CD8-positive, alpha-beta T cell (primary cell): ENCODE measurements at places on chromosomes 16 and 17.
A peak's percentile ranks its signal among the peaks of the same experiment; 100 is the strongest.

GRCh38 chr17:76725580-76726230 is 701 bp downstream of the JMJD6 start:
- peak; percentile 52 for DNase-seq

DNA sequence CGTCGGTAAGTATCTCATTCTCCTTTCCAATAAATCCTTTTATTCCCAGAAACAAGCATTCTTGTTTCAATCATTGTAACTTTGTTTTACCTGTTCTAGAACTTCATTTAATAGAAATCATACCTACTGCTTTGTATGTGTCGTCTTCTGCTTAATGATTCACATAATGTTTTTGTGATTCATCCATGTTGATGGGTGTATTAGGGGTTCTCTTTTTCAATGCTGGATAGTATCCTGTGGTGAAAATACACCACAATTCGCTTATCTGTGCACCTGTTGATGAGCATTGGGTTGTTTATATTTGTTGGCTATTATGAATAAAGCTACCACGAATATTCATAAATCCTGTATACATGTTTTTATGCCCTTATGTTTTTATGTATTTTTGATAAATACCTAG is 703.2 kb downstream of the MAF start:
- no peak for DNase-seq

DNA sequence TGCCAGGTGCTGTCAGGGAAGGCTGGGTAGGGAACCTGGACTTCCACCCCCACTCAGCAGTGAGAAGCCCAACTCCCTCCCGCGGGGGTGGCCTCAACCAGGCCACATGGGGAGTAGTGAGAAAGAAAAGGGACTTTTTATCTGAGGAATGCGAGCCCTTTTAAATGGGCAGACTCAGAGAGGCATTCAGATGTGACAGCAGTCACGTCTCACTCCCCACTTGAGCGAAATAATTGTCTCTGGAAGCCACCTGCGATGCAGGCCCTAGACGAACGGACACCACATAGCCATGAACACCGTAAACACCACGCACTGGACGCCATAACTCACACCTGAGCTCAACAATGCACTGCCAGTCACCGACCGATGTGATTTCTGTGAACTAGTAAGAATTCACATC is 11.9 kb upstream of the CD300E start:
- no peak for DNase-seq

DNA sequence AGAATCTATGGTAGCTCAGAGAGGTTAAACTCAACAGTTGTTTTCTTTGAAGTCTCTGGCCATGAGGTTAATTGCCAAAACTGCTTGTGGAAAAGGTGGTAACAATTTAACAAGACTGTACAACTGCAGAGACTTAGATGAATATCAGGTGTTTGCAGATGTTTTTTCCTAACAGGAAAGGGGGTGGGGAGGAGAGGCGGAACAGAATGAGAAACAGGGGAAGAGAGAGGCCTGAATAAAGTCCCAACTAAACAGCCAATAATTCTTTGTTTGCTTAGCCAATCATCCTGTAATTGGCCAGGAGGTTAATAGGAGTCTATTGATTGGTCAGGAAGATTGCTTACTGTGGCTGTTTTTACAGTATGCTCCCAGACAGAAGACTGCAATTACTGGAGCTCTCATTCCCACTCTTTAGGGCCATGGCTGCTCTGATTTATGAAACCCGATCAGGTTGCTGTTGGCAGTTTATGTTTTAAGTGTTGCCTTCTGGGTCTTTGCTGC is 249.7 kb upstream of the TBX2 start:
- no peak for DNase-seq

DNA sequence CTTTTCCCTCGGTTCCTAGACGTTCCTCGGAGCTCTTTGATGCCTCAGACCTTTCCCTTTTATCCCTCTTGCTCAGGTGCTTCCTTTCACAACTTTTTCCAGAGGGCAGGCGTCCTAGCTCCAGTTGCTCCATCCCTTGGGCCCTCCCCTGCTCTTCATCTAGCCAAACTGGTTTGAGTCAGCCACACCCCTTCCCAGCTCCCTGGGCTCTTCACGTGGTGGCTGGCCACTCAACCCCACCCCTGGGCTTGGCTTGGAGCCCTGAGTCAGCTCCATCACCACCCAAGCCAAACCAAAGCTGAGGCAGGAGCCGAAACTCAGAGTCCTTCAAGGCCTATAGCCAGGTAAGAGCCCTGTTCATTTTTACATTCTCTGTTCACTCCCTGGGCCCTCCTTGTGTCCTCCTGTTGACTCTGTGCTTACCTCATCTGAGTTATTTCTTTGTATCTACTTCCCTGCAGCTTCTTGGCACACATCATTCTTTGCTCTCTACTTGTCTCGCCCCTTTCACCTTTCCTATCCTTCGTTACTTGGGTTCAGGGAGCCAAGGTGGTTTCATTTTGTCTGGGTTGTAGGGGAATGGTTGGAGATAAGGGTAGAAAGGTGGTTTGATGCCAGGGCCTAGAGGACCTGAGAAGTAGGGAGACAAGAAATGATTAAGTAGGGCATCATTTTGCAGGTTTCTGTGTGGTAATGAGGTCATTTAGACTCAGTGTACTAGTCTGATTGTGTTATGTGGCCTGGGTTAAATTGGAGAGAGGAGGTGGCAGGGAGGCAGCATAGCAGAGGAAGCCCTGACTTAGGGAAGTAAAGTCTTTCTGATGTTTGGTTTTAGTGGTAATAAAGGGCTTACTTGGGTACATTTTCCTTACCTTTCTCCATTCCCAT is 7.6 kb upstream of the PHKG2 start:
- DNase-seq, result no peak

GRCh38 chr16:11093572-11094074 is 149.3 kb downstream of the CLEC16A start:
- no peak for DNase-seq

- DNase-seq, result no peak
Observed at GRCh38 chr17:55441544-55441943, 19.9 kb upstream of the MMD start.

- DNase-seq, result no peak
Observed at GRCh38 chr17:3002538-3003295, 60.7 kb downstream of the OR1D5 start.

DNA sequence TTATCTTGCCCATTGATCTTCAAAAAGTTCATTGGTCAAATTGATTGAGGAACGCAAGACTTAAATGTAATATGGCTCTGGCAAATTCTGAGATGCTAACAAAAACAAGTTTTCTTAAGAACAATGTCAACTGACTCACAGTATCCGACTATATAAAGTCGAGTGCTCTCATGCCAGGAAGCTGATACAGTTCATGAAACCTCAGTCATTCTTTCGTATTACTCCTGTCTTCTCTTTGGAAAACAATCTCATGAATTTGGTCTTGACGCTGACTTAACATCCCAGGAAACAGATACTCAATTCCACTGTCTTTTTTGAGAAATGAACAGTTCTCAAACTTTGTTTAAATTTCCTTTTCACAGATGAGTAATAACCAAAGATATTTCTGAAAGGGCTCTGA is 704.9 kb downstream of the MAF start:
- no peak for DNase-seq

DNA sequence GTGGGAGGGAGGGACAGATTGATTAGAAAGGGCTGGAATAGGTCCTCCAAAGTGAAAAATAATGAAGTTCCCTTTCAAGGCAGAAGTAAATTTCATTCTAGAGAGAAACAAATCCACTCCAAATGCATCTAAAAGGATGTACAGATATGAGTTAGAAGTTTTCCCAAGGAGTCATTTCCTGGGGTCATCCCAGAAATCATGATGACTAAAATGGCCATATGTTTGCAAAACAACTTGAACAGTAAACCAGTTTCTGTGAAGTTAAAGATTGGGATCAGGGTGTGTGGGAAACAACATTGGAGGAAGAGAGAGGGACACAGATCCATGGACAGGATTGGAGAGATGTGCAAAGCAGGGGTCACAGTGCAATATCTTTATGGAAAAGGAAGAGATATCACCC is 32.5 kb upstream of the ARHGAP44 start:
- DNase-seq, result no peak

GRCh38 chr17:27751622-27752490 is 48.5 kb downstream of the NOS2 start:
- DNase-seq, result no peak

- no peak for DNase-seq
Observed at GRCh38 chr17:77346765-77347164, 206.0 kb downstream of the SEC14L1 start.

DNA sequence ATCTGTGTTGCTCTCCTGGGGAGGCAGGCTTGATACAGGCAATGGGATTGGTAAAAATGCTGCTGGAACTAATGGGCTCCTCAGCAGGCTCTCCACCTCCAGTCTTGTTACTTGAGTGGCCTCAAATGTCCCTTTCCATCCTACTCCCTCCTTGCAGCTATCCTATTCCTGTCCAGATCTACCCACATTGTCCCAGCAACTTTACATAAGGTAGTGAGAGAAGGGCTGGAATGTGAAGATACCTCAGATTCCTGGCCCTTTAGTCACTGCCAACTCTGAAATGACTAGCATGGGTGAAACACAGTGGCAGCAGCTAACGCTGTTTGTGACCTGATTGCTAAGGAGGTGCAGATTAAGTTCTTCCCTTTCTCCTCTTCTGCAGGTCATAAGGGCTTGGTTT is 210.1 kb upstream of the HS3ST4 start:
- DNase-seq, result no peak

GRCh38 chr17:7912927-7913524 is 3.1 kb downstream of the RNF227 start:
- DNase-seq, result no peak

- DNase-seq, result no peak
Observed at GRCh38 chr17:29123111-29123510, 57.1 kb downstream of the MYO18A start.

- no peak for DNase-seq
Observed at GRCh38 chr16:75589306-75589705, 23.1 kb downstream of the GABARAPL2 start.

DNA sequence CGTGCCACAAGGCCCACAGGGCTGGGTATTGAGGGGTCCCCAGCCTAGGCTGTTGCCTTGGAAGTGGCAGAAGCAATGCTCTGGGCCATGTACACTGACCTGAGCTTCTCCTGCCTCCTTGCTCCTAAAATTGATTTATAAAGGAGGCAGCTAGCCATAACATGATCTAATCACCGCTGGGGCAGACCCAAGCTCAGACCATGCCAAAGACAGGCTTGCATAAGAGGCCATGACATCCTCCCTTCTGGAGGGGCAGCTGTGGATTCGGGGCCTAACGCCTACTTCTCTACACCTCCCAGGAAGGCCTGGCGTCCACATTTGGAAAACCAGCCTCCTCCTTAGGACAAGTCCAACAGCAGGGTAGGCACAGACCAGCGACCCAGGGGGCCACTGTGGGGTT is 12.3 kb downstream of the HSD11B2 start:
- DNase-seq, result no peak

- DNase-seq, result no peak
Observed at GRCh38 chr16:11306381-11306780, 25.3 kb upstream of the PRM1 start.

GRCh38 chr17:82009413-82009812 is 13.3 kb downstream of the CENPX start:
- no peak for DNase-seq

DNA sequence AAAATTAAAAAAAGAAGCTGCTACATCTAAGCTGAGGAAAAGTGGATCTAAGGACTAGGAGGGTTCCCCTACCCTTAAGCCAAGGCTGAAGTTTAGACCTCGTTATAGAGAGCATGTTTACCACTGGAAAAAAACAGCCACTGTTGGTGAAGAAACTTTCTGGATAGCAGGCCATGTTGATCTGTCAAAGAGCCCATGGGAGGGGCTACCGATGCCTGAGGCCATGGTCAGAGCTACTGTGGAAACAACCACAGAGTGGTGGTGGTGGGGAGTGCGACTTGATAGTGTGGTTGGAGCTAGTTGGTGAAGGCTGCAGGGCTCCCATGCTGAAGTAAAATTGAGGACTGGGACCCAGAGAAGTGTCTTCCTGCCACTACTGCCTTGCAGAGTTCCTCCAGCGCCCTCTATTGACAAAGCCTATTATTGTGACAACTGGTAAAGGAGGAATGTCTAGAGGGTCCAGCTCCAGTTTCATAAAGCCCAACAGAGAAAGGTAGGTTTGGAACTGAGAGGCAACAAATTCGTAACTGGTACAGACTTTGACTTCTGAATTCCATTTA is 12.7 kb upstream of the FAM20A start:
- peak; percentile 43 for DNase-seq

DNA sequence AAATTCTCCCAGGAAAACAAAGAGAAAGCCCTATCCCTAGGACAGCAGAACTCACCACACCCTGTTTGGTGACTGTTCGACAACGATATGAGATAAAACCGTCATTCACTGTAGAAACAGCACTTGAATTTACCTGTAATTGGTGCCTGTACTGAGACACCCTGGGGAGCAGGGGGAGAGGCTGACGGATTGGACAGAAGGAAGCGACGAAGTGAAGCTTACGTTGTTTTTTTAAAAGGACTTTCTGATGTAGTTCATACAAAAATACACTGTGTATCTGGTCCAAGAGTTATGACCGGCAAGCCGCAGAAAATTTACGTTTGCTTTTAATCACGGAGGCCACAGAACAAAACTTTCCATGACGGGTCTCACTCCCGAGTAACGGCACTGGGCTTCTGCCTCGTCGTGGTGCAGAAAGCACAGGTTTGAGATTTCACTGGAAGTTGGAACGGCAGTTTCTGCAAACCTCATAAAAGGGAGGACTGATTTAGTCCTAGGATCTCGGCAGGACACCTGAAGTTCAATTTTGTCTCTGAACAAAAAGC is 9.7 kb downstream of the NXN start:
- DNase-seq, result no peak

DNA sequence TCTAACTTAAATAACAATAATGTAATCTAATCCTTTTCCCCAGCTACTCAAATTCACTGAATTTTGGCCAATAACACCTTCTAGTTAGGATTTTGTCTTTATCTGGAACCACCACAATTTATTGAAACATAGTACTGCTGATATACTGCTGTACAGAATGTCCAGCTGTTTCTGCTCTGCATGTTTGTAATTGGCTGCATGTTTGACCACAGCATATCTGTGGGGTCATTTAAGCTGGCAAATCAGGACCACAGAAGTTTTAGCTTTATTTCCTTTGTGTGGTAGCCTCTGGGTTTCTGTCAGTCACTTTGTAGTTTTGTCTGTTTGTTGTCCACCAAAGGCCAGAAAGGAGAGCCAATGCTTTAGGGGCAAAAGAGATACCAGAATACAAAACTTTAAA is 22.2 kb upstream of the RAB11FIP4 start:
- no peak for DNase-seq
